Activated CD4-positive, alpha-beta T cell treated with anti-CD3 and anti-CD28 coated beads, Interleukin-2, amount 50 U/mL, for 1 hour (primary cell): ENCODE measurements at places on chromosomes 2 and 18.

DNA sequence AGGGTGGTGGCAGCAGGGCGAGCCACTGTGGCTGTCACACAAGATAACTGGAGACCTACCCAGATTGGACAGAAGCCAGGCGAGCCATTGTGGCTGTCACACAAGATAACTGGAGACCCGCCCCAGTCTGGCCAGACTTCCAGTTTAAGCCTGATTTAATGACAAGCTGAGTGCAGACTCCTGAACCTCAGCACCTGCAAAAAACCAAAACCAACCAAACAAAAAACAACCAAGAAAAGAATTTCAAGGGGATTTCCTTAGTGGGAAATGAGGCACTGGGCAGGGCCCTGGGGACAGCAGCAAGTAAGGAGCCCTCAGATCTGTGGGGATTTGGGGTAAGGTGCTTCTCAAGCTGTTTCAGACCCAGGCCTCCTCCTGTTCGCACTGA lies 95.2 kb upstream of the BOD1L2 start:
- no peak for DNase-seq

- no peak for DNase-seq
Measured at GRCh38 chr2:9179572-9180201, 26.9 kb upstream of the ASAP2 start.

DNA sequence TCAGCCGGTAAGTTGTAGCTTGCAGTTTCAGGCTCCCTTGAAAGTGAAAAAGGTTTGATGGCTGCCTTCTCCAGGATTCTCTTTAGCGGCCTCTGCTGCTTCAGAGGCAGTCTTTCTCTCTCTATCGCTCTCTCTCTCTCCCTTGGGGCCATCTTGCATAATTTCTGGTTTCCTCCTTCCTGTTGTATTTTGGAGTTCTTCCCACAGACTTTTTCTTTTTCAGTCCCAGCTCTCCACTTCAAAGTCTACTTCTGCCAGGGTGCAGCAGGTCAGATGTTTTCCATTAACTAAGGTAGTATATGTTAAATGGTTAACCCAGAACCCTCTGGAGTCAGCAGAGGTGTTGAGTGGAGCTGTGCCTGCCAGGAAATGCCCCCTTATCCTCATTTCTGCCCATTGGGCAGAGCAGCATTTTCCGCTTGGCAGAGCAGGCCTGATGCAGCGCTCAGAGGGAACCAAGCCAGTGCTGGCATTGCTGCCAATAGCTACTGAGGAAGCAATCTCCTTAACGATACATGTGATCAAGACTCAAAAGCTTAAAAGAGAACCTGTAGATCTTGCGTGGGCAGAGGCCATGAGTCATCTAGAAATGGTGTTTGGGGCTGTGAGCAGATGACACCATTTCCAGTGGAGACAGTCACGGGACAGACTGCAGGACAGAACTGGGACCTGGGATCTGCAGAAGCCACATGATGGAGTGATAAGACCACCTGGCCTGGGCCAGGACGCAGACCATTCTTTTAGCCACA lies 20.8 kb downstream of the DBI start:
- DNase-seq: no peak

DNA sequence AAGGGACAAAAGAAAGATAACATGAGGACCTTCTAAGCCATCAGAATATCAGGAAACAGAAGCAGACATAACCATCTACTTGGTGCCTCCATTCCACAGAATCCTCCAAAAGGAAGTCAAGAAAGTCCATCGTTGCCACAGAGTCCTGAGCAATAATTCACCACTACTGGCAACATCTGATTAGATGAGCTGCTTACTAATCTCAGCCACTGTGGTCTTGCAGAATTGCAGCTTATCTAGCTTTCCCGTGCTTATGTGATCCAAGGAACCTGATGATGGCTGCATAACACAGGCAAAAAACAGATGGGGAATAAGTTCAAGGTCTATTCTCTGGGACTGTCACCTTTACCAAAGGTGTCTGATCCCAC lies 278.5 kb downstream of the AFF3 start:
- DNase-seq: no peak

GRCh38 chr18:60976976-60977375 lies 356.3 kb upstream of the CDH20 start:
- no peak for DNase-seq

GRCh38 chr2:199662255-199662654 lies 188.7 kb downstream of the FTCDNL1 start:
- DNase-seq: no peak

DNA sequence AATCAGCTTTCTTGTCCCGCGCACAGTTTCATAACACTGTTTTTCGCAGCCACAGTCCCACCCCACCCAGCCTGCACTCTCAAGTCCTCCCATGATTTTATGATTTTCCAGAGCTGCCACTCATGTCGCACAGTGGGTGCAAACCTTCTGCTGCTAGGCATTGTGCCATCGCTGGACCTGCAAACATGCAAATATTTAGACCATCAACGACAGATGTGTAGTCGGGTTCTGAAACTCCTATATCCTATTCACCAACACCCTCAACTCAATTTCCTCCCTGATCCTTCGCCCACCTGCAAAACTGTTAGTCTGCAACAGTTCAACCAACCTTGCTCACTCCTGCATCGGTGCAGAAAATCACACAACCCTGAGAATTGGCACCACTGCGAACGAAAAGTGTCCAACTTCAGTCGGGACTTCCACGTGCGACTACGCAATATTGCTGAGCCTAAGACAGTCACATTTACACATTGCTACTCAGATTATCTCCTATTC lies 871 bp upstream of the ALS2 start:
- peak; percentile 2 for DNase-seq

DNA sequence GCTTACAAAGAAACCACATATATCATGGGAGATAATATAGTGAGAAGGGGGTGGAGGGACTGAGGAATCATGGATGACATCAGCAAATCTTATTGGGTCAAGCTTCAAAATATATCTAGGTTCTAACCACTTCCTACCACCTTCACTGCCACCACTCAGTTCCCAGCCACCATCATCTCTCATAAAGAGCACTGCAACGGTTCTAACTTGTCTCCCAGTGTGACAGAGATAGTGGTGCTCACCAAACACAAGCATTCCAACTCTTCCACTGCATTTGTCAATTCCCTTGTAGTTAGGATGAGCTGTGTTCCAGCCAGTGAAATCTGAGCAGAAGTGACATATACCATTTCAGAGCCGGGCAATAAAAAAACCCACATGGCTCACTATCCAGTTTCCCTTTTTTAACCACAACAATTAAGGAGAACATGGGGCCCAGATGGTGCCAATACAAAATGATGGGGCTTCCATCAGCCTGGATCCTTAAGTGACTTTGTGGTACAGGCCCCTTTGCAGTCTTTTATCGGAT lies 318.1 kb downstream of the NBAS start:
- DNase-seq: no peak

- no peak for DNase-seq
Measured at GRCh38 chr2:100895402-100895801, 75.5 kb downstream of the NPAS2 start.

DNA sequence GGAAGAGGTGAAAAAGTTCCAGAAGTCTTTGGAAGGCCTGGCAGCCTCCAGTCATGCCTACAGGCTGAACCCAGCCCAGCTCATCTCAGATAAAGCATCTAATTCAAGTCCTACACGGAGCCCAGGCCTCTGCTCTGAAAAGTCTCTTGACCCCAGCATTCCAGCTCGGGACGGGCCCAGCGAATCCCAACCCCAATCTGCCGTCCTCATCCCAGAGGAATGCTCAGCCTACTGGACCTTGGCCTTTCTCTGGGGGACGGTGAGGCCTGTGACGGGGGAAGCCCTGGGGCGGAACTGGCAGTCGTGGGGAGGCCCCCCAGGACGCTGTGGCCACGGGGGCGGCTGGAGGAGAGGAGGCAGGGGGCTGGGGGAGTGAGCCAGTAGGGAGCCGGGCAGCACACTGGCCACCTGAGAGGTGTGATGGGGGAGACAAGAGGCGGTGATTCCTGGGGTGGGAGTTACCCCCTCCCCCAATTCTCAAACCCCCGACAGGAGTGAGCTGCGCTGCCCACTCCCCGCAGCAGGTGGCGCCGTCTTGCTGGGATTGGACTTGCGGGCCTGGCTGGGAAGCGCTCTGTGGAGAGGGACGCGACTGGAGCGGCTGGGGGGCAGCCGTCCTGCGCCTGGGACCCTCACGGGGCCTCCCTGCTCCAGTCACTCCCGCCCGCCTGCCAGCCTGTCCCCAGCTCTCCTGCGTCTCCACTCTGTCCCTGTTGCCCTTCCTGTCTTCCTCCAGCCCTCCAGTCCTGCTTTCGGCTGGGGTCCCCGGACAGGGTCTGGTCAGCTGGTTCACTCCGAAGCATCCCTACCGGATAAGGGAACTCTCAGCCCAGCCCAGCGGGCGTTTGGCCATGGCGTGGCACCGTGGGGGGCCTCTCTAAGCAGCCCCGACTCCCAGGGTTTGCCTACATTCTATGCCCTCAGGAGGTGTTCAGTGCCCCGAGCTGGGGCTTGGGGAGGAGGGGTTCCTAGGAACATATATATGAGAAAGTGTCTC lies 182.6 kb upstream of the HAAO start:
- peak; percentile 48 for DNase-seq

DNA sequence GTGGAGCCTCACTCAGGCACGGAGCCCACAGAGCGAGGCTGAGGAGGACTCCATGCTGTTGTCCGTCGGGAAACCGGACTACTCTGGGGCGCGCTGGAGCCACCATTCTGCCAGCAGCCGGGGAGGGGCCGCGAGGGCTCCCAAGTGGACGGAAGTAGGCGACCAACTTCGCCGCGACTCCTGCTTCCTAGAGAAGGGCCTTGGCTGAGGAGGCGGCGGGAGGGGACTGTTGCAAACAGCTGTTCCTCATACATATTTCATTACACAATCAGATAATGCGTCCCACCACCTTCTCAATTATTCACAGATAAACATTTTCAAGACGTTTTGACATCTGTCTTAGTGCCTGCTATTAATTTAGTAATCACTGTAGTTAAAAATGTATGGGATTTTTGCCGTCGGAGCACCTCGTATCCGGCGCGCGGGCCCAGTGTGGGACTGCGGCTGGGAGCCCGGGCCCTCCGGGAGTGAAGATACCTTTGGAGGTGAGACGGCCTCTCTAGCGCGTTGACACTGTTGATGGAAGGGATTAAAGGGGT lies 11.7 kb upstream of the SIX3 start:
- no peak for DNase-seq

DNA sequence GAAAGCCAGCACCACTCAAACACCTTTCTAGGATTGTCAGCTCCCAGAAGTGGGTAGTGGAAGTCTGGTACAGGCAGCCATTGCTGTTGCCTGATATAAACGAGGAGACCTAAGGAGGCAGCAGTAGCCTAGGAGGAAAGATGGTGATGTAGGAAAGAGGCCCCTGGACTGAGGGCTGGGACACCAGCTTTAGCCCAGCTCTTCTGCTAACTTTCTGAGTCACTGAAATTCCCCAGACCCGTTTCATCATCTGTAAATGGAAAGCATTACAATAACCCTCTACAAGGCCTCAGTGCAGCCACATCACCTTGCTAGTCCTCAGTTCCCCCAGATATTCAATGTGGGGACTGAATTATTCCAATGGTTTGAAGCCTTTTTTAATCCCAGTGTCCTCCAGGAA lies 336.5 kb downstream of the TNS1 start:
- DNase-seq: no peak

GRCh38 chr2:69947325-69947931 lies 14.0 kb downstream of the ASPRV1 start:
- DNase-seq: no peak

DNA sequence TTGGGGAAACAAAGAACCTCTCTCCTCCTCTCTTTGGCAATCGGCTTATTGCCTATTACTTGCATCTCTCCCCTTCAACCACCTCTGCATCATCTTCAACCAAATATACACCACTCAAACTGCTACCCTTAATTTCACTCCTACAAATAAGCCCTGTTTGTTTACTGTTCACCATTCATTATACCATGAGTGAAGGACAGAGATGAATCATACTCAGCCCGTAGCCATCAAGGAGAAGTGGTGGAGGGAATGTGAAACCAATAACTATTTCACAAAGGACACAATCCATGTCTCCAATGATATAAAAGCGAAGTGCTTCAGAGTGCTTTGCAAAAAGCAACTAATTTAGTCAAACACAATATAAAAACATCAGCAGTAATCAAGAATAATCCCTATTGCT lies 76.8 kb downstream of the CACNB4 start:
- no peak for DNase-seq

GRCh38 chr2:135582383-135582782 lies 51.1 kb downstream of the R3HDM1 start:
- DNase-seq: no peak

DNA sequence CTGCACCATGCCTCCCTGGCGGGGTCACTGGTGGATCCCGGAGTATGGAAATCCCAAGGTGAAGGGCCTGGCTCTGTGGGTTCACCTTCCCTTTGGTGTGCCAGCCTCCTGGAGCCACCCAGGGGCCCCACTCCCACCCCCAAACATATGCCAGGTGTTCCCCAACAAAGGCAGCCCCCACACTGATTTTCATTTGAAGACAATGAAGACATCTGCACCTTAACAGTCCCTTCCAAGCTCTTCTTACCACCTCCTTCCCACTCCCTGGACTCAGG lies 11.7 kb downstream of the BIN1 start:
- DNase-seq: no peak

DNA sequence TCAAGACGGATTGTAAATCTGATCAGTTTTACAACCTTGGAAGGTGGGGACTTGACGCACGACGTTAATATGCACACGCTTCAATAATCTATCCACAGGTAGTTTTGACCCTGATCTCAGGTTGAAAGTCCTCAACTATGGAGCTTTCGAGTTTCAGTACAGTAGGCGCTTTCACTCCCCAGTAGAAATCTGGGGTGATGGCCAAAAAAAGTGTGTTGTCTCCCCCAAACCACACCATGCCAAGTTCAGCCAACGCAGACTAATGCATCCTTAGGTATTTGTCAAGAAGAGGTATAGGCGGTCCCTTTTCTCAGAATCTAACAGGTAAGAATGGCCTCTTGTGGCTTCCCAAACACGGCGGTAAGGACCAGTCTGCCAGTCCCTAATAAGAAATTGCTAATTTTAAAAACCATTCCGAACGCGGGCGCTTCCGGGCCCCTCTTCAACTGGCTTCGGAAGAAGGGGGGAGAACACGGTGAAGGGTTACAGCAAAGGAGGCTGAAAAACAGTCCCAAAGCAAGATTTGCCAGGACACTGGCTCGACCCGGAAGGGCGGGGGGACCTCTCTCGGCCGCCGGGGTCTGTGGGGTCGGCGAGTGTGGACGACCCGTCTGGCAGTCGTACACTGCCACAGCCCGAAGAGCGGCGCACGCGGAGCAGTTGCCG lies 659 bp downstream of the FAM210A start:
- DNase-seq: no peak

DNA sequence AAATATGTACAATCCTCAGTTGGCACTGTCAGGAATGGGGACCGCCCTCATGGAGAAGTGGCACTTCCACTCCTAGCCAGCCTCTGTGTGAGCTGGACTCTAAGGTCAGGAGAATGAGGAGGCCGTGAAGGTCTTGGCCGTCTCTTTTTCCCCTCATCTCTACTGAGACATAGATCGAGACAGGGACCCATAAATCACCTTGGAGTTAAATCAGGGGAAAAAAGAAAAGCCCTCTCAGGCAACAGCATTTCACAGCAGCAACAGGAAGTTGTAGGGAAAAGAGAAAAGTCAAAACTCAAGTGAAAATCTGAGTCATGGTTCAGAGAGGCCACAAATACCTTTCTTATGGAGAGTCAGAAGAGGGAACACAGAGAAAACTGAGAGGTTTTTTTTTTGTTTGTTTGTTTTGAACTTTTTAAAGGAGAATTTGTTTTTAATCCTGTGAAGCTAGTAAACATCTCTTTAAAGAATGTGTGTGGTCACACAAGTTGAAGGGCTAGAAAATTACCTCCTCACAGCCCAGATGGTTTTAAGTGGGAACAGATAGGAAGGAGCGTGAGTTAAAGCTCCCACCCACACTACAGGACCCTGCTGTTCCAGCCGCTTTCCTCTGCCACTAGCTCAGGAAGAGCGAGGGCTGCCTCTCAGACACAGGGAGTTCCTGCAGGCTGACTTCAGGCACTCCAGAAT lies 30.6 kb upstream of the CYP1B1 start:
- no peak for DNase-seq
